AG04449 (cell line): ENCODE measurements at places on chromosomes 13 and 19.

DNA sequence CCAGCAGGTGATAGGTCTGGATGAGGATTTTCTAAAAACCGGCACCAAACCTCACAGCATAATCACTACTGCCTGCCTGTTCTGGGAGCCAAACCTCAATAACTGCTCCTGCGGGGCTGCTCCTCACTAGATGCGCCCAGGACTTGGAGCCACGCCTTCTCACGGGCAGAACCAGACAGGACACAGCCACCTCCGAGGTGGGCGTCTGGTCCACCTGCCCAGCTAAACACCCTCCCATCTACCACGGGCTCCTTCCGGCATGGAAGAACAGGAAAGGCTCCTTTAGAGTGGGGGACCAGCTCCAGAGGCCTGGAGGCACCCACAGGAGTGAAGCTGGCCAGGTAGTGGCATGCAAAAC, 73.5 kb downstream of the PEPD start:
- no peak for DNase-seq

GRCh38 chr13:64962404-64962803, 2267.7 kb downstream of the PCDH9 start:
- no peak for DNase-seq

DNA sequence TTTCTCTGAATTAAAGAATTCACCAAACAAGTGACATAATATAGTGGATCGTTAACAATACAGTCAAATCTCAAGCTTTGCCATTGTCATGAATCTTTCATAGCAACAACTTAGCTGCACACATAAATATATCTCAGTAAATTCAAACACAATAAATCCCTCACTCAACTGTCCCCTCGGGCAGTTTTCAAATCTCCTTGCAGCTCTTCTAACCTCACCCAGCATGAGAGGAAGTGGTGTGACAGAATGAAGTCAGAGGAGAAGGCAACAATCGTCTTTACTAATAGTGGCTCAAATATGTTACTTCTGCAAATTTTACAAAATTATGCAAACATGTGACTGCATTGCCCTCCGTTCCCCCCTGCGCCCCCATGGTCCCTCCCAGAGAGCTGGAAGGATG, 148.2 kb downstream of the RAP2A start:
- DNase-seq, result no peak

GRCh38 chr13:42047561-42048341, 697 bp upstream of the DGKH start:
- no peak for DNase-seq

DNA sequence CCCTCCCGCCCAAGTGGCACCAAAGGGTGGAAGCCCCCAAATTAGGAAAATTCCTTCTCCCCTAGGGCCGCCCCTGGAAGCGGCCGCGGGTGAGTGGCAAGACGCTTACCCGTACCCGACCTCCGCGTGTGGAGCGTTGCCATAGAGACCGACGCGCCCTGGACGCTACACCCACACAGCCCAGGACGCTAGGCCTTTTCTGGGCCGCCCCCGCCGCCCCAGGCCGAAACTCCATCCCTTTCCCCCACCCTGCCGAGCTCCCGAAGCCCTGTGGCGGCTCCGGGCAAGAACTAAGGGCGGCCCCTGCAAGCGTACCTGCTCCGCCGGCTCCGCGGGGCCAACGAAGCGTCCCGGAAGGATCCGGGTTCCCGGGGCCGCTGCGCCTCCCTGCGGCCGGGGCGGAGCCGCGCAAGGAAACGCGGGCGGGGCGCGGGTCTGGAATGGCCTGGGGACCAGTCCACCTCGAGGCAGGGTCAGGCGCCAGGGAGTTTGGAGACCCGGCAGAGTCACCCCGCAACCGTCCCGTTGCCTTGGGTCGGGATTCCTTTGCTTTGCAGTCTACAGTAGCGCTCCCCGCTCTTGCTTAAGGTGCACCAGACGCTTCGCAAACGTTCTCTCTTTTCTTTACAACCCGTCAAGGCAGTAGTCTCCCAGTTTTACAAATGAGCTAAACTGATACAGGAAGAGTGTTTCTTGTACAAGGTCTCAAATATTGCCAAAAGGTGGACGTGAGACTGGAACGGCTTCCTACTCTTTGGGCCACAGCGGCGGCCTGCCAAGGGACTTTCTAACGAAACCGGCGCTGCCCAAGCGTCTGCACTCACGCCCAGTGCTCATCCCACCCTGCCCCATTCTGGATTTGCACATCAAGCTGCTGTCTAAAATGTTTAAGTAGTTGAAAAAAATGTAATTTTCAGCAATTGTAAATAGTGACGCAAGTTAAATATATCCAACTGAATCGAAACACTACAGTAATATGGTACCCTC, at the start of gene NEK5:
Gene NEK5, minus strand, starts transcription at position 360 of the 987 bp plus-strand sequence. CDS start 1,591 bp downstream, outside the sequence.
- DNase-seq, result no peak

- no peak for DNase-seq
These were observed 1735.6 kb upstream of the SPRY2 start for GRCh38 chr13:82076496-82076895.

DNA sequence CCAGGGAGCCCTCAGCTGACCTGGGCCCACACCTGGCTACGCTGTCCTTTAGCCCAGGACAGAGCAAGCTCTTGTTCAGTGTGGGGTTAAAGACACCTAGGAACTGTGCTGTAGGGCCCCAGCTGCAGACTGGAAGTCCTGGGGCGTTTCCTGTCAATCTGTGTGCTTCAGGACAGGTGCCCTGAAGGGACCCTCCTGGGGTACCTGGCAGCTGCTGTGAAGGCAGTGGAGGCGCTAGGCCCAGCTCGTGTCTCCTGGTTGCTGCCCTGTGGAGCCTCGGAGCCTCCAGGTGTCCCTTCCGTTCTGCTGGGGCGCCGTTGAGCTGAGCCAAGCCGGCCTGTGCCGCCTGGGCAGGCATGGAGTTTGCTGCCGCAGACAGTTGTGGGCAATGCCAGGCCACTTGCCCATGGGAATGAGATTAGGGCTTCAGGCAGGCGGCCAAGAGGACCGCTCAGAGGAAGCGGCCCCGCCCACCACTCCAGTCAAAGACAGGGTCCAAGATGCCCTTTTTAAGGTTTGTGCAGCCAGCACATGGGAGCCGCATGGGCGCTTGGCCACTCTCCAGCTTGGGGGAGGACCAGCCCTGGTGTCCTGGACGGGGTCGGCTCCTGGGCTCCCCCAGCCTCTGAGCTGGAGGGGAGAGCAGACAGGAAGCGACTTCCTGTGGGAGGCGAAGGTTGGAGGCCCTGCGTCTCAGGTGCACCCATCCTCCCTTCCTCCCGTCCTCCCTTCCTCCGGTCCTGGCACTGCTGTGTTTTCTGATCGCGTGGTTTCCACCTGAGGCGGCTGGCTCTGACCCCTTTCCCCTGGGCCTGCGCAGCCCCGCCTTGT, 4.0 kb downstream of the PTBP1 start:
- no peak for DNase-seq

DNA sequence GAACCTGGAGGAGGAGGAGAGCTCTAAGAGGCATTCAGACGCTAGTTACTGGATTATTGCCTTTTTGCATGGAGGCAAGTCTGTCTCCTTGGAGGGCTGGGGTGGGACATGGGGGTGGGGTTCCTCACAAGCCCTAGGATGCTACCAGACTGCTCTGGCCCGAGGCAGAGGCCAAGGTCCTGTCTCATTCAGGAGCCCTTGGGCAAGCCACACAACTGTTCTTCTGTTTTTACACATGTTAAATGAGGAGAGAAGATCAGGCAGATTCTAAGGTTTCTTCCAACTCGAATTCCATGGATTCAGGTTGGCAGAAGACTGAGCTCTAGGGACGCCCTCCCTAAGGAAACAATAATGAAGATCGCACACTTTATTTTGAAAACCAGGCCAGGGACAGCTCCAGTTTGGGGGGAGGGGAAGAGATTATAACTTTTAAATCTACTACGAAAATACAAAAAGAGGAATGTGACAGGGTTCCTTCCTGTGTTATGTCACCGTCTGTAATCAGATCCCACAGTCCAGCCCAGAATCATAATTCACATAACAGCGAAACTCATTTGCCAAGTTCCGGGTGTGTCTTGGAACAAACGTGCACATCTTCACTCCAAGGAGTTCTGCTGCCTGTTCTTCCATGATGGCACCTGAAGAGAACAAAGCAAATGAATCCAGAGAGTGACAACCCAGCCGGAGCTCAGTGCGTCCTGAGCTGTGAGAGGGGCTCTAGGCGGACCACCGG, 25.2 kb downstream of the IL17D start:
- DNase-seq, result no peak

GRCh38 chr13:94968040-94968756, 255.9 kb upstream of the SOX21 start:
- DNase-seq, result no peak

GRCh38 chr19:5865772-5866171, 4.6 kb downstream of the FUT5 start:
- DNase-seq, result no peak

GRCh38 chr19:4376028-4376670, 24.2 kb downstream of the SH3GL1 start:
- DNase-seq, result no peak
